ENCODE measurements at places on chromosomes 13 and 19.

DNA sequence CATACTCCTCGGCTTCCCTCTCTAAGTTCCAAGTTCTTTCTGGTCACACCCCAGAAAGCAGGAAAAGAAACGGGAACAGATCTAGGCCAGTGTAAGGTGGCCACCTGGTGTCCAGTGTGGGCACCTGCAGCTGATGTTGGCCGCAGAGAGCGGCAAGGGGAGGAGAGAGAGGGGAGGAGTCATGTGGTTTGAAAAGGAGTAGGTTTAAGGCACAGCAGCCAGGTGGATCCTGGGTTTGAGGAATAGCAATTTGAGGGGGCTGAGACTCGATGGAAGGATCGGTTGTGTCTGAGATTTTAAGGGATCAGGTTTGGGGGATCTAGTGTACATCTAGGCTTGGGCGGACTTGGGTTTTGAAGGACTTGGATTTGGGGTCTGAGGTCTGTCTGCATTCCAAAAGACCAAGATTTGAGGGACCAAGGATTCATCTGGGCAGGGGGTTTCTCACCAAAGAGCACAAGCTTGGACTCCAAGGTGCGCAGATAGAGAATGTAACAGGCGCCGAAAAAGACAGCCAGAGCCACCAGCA is 1.2 kb downstream of the RABAC1 start:
- peak; percentile 98 for DNase-seq

DNA sequence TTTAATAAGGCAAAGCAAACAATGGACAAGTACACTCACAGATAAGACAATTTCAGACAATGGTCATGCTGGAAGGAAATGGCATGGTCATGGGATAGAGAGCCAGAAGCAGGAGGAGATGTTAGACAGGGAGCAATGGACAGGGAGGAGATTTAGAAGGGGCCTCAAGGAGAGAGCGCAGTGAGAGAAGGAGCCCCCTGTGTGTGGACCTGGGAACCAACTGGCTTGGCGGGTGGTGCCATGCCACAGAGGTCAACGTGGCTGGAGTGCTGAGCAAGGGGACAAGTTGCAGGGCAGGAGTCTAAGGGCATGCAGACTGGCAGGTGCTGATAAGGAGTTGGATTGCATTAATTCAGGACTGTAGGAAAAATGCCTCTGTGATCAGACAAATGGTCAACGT is 75.3 kb upstream of the UQCRFS1 start:
- DNase-seq: no peak

DNA sequence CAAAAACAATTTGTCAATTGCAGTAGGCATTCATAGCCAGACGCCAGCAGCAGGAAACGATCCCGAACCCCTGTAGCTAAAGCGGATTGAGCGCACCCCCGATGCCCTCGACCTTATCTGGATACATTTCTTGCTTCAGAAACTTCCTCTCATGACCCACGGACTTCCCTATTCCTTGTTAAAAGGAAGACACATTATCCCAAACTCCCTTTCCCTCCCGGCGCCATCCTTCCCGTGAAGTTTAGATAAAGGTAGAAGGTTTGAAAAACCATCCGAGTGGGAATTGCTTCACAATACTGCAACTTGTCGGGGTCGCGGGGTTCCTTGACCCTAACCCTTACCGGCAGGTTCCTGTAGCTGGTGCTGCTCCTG is 977 bp downstream of the PCDH20 start:
- DNase-seq: no peak

DNA sequence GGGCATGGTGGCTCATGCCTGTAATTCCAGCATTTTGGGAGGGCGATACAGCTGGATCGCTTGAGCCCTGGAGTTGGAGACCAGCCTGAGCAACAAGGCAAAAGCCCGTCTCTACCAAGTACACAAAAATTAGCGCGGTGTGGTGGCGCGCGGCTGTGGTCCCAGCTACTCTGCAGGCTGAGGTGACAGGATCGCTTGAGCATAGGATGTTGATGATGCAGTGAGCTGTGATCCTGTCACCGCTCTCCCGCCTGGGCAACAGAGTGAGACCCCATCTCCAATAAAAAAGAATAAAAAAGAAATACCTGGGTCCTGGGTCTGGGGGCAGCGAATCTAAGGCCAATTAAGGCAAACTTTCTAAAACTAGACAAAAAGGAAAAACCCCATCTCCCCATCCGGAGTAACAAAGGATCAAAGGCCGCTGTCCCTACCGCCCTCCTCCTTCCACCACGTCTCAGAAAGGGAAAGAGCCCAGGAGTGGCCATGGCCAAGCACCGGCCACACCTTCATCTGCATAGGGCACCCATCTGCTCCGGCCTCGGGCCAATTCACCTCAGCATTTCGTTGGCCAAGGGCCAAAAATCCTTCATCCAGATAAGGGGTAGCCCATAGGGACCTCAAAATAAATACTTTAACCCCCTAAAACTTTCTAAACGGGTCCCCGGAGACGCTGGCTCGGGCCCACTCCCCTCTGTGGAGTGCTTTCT is 851 bp downstream of the ZNF320 start:
- peak; percentile 60 for DNase-seq

DNA sequence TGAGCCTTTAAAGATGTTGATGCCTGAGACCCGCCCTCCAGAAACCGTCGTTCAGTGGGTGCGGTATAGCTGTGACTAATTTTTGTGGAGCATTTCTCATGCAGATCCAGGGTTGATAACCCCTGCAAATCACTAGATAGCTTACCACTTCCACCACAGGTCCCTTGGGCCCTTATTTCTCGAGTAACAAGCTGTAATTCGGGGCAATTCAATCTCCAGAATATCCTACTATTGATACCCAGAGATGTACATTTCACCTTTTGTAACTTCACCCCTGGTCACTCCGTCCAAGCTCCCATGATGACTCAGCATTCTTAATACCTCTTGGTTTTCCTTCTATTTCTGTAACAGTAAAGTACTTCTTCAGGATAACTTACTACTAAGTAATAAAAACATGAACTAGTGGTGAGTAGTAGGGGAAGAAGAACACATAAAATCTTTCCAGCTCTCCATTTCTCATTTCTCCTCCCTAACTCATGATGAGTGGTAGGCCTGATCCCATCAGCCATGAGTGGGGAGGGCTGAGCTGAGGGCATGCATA is 71.9 kb upstream of the UBL3 start:
- DNase-seq: no peak

All from NCI-H2227 treated with DMSO at 0.1 percent for 48 hours (cell line).